Activated naive CD8-positive, alpha-beta T cell treated with anti-CD3 and anti-CD28 coated beads, Interleukin-2, amount 10 ng/mL, durations not matched to agents 7 days and 5 days (primary cell): ENCODE measurements at places on chromosomes 7 and 10. TPM values are rescaled to one million over a fixed set of nuclear protein-coding genes. Genes with fewer than 3 reads are reported as not detected.

AS3MT gene
- total RNA-seq, result 1.1 TPM

LRRD1 gene
- total RNA-seq, result not detected

UPK3B gene
- 2.7 TPM for total RNA-seq

- DNase-seq, result no peak
Observed at GRCh38 chr10:122210481-122211265, 60.4 kb upstream of the BTBD16 start.

DNA sequence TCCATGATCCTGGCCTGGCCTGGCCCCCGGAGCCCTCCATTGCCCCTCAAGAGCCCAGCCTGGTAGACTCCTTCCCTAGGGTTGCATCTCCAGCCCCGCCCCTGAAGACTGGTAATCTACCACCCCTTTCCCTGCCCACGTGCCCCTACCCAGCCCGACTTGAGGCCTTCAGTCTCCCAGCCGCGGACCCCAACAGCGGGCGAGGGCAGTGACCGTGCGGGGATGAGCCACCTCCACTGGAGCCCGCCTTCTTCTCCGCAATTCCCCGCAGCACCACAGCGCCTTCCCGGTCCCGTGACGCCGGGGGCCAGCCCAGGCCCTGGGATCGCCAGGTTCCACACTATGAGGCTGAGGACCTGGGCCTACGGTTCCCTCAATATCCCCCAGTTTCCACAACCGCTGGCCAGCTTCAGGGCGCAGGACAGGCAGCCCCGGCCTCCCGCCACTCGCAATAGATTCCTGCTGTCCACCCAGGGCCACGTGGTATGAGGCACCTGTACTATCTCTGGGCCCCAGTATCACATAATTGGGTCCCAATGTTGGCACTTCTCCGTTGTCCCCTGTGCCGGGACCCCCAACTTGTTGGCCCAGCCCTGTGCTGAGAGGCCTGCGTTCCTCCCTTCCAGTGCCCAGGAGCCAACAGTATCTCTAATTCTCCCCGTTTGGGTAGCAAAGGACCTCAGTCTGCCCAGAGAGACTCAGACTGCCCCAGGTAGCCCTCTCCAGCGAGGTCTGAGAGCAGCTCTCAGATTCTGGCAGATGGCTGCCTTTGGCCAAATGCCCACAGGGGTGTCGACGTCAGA is 1.1 kb upstream of the GPRIN2 start:
- DNase-seq, result no peak

GRCh38 chr10:12724807-12725579 is 276.5 kb downstream of the CCDC3 start:
- DNase-seq, result no peak

- DNase-seq, result no peak
Observed at GRCh38 chr7:148395352-148395811, 195.2 kb upstream of the C7orf33 start.

DNA sequence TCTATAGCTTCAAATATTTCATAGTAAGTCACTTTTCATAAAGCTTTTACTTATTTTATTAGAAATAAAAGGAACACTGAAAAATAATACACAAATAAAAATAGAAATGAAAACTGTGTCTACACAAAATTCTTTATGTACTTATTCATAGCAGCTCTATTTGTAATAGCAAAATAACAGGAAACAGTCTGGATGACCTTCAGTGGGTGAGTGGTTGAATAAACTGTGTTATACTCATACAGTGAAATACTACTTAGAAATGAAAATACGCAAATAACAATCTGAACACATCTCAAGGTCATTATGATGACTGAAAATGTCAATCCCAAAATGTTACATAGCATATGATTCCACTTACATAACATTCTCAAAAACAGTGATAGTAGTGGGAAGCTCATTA is 138.7 kb upstream of the PCLO start:
- no peak for DNase-seq

GRCh38 chr7:25075459-25075858 is 49.6 kb downstream of the CYCS start:
- no peak for DNase-seq
